ENCODE measurements at places on chromosomes 2 and 18.

GRCh38 chr18:78720456-78721237 is 259.0 kb upstream of the SALL3 start:
- no peak for DNase-seq

- no peak for DNase-seq
These were observed 35.4 kb upstream of the WIPF1 start for GRCh38 chr2:174632841-174633622.

- DNase-seq: no peak
These were observed 273.3 kb downstream of the MREG start for GRCh38 chr2:215740071-215740470.

DNA sequence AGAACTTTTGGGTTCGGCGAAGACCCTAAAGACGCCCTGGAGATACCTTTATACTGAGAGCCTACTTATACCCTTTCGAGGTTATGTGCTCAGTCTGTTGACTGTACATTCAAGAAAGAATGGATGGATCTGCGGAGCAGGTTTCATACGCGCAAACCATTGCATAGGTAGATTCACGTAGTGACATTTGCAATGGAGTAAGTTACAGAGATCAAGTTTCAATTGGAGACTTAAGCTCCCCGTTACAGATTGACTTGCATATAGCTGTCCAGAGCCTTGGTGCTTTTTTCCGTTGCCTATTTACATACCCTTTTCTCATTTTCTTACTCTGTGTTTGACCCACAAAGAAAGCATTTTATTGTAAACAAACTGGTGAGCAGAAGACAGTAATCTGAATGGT is 923 bp downstream of the PSMD1 start:
- DNase-seq: peak; percentile 46

DNA sequence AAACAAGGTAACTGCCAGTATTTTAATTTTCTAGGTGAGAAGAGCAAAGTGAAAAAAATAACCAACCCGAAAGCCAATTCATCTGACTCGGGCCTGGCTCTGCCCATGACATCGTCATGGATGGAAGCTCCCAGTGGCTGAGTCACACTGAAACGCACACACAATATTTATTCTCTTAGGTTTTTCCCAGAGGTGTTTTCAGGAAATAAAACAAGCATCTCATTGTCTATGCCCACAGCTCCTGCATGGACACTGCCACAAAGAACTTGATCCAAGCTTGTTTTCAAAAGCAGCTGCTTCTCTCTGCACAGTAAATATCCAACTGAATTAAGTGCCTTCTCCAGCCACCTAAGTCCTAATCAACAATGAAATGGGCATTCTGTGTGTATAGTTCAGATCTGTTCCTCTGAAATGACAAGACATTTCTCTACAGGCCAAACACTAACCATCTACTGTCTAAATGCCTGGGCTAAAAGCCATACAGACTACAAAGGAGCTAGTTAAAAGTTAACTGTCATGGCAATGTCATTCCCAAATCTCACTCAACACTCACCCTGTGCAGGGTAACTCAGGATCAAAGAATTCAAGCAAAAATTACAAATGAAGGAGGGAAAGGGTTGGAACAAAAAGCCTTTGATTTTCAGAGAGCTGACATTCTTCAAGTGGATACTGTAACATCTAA is 62.9 kb downstream of the RPL31 start:
- peak; percentile 90 for DNase-seq

GRCh38 chr2:3517948-3518495 is 1.3 kb downstream of the ADI1 start:
- no peak for DNase-seq

DNA sequence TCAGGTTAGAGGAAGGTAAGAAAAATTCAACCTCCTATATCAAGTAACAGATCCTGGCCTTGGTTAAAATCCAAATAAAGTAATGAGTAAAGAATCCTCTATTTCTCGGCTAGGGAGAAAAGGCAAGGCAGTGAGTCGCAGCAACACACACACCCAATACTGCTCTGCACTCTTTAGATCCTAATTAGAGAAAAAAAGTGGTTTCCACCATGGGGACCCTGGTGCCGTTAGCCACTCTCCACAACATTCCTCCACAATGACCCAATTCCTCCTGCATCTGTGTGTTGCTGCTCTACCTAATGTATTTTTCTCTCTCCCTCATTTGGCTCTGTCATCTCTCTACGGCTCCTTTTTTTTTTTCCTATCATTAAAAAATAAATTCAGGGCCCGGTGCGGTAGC is 462.7 kb downstream of the METTL4 start:
- DNase-seq: no peak

GRCh38 chr2:110099038-110099425 is 16.6 kb downstream of the MALL start:
- DNase-seq: no peak

DNA sequence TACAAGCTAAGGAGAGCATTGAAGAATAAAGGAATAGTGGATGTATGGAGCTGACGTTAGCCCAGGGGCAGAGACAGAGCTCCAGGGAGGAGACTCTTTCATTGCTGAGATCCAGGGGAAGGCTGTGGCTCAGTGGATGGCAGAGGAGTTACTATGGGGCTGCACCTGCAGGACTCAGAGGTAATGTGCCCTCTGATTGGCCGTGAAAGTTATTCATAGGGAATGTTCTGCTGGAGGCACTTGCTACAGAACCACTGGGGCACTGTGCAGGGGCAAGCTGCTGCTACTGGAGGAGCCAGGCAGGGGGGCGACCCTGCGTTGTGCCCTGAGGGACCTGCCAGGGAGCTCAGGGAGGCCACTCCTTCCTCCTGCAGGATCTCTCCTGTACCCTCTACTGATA is 199.2 kb downstream of the PTPRM start:
- DNase-seq: no peak

- peak; percentile 66 for DNase-seq
These were observed 964 bp upstream of the GALNT3 start for GRCh38 chr2:165795011-165795410.

DNA sequence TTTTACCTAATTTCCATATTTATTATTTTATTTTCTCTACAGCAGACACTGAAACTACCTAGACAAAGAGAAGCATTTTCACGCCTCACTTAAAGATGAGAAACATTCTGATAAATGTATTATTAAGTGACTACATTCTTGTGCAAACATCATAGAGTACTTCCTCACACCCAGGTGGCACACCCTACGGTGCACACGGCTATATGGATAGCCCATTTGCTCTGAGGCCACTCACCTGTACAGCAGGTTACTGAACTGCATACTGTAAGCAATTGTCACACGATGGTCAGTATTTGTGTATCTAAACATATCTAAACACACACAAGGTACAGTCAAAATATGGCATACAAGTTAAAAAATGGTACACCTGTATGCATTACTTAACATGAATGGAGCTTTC is 481.4 kb downstream of the CMPK2 start:
- DNase-seq: no peak
